ENCODE measurements at places on chromosomes 6 and 20. TPM values are rescaled to one million over a fixed set of nuclear protein-coding genes. Genes with fewer than 3 reads are reported as not detected.

Gene OR12D3
- total RNA-seq: not detected

Gene AIF1
- 5.2 TPM for total RNA-seq

DNA sequence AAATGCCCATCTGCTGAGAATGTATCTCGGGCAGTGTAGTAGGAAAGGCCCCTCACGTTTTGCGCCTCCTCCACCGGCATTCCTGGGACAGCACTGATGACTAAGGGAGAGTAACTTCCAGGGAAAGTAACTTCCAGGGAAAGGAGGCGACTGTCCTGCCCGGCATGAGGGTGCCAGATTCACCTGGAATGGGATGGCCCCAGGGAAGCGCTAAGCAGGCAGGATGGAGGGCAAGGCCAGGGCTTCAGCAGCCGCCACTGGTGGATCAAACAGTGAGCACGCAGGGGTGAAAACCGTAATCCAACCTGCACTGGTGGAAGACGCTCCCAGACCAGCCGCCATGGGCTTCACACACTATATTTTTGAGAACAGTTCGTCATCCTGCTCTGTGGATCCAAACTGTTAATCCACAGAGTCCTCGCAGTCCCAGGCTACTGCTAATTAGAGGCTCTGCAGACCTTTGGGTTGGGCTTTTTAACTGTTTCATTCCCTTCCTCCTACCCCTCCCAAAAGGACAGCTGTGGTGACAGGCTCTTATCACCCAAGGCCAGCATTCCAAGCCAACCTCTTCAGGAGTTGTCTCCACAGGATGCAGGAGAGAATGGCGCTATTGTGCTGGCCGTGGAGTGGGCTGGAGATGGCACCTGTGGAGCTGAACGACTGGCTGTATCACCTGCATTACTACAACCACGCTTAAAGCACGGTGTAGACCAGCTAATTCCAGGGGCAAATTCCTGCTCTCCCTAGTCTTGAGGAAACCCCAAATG lies 178.9 kb downstream of the DLL1 start:
- DNase-seq: no peak

GRCh38 chr6:152700427-152700826 lies 2.7 kb downstream of the MYCT1 start:
- DNase-seq: no peak

GRCh38 chr20:54643761-54644160 lies 168.4 kb downstream of the DOK5 start:
- no peak for DNase-seq
